ENCODE measurements at places on chromosomes 16 and 17.

GRCh38 chr17:49339354-49339753 is 22.7 kb downstream of the ZNF652 start:
- no peak for DNase-seq

DNA sequence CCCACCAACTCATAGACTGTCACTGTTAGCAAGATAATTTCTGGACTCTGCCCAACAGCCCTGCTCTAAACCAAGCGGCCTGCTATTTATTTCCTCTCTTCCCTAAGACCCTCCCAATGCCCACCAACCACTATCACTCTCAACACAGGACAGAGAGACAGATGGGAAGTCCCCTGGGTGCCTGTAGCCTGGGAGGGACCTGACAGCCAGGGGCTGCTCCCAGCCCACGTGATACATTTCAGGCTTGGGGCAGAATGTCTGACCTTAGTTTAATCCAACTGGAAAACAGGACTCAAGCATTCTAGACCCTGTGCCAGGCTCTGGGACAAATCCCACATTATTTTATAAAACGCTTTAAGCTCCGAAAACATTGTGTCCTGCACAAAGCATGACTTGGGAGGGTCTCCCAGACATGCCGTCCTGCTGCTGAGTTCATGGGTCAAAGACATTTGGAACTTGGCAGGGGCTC is 23.6 kb downstream of the XYLT1 start:
- no peak for DNase-seq

DNA sequence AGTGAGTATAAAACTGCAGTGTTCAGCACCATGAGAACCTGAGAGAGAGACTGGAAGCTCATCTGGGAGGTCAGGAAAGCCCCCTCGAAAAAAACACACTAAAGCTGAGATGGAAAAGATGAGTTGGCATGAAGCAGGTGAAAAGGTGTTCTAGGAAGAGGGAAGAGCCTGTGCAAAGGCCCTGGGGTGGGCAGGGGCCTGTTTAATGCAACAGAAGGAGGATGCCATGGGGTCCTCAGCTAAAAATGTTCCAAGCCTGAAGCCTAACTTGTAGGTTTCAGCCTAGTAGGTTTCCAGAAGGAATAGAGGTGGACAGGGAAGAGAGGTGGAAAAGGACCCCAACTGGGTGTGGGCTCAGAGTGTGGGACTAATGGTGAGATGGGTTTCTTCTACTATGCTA is 242.3 kb upstream of the ZFHX3 start:
- no peak for DNase-seq

- no peak for DNase-seq
Measured at GRCh38 chr16:87930456-87930855, 5.9 kb downstream of the CA5A start.

GRCh38 chr16:4058386-4058785 is 57.9 kb downstream of the ADCY9 start:
- no peak for DNase-seq

- no peak for DNase-seq
Measured at GRCh38 chr17:6780886-6781285, 4.9 kb downstream of the FBXO39 start.

Measured in stimulated activated CD8-positive, alpha-beta memory T cell treated with anti-CD3 and anti-CD28 coated beads, Interleukin-12 subunit alpha, Interleukin-12 subunit beta, amount 100 ng/mL, for 1 hour (primary cell).